ENCODE measurements at places on chromosomes 16 and 17.
A peak's percentile ranks its signal among the peaks of the same experiment; 100 is the strongest.

DNA sequence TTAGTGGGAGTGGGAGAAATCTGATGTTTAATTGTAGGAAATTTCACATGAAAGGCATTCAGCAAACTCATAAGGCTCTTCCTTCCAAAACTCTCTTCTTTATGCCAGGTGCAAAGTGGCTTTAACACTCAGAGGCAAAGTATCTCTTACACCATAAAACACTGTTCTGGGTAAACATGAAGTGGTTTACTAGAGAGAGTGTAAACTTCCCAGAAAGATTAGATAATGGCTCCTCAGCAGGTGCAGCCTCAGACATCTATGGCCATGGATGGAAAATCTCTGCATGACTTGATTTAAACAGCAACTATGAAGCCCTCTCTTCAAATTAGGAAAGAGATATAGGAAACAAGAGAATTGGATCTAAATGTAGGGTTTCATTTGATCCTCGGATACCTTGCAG lies 583.1 kb upstream of the SALL1 start:
- no peak for DNase-seq

DNA sequence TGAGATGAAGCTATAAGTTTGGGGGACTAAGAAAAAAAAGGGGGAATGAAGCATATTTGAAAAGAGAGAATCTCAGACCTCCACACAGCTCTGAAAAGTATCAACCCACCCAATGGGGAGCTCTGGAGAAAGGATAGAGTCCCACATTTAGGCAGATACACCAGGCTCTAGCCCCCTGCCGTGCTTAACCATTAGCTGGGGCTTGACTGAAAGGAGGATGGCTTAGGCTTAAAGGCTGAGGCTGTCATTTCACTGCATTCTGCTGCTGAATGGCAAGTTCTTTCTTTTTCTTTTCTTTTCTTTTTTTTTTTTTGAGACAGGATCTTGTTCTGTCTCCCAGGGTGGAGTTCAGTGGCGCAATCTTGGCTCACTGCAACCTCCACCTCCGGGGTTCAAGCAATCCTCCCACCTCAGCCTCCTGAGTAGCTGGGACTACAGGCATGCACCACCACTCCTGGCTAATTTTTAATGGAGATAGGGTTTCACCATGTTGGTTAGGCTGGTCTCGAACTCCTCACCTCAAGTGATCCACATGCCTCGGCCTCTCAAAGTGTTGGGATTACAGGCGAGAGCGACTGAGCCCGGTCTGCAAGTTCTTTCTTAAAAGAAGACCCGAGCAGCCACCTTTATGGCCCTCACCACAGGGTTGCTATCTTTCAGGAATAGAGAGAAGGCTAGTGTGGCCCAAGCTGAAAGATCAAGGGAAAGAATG lies 9.0 kb upstream of the MMP2 start:
- DNase-seq, result no peak

- no peak for DNase-seq
Measured at GRCh38 chr16:58094791-58095574, 34.2 kb downstream of the CFAP20 start.

DNA sequence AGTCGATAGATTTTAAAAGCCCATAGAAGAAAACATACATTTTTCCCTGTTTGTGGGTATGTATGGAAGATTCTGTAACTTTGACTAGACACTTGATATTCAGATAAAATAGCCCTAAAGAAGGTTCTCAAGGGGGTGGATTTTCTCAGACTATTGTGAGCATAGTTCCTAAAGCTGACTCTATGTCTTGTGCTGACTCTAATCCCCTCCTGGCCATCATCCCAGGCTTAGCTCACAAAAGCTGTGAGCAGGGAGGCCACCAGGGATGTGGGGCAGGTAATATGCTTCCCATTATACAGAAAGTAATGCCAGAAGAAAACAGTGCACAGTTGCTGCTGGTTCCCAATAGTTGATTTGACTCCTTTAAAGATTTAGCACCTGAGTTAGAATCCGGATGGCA lies 32.0 kb downstream of the CDH13 start:
- peak; percentile 37 for DNase-seq

GRCh38 chr16:57769541-57770145 lies 32.6 kb downstream of the KIFC3 start:
- DNase-seq, result no peak

GRCh38 chr17:76672270-76672851 lies 28.8 kb upstream of the ST6GALNAC1 start:
- no peak for DNase-seq

DNA sequence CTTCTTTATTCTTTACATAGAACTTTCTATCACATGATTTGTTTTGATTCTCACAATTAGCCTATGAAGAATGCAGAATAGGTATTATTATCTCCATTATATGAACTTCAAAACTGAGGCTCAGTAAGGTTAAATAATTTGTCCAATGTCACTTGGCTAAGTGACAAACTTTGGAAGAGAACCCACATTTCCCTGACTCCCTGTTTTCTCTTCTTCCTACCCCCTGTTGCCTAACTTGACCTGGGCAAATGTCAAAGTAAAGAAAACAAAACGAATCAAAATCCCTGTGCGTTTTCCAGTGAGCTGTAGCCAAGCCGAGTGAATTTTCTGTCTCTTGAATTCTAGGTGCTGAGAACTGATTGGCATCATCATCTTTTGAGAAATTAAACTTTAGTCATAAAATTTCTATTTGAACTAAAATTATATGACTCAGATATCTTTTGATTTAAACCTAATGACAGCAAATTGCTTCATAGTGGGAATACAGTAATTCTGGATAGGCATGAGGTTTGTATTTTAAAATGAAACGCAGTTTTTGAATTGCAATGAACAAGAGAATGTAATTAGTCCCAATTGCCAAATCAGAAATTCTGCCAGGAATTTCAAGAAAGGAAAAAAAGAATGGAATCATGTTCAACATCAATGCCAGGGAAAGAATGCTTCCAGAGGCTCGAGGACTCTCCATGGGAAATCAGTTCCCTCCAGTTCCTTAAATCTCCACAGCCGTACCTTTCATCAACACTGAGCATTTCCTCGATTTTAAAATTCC lies 4.6 kb upstream of the NACA2 start:
- DNase-seq, result no peak

GRCh38 chr16:56349711-56350161 lies 75.6 kb downstream of the AMFR start:
- no peak for DNase-seq

- DNase-seq, result no peak
Measured at GRCh38 chr17:70661342-70662222, 492.2 kb downstream of the KCNJ2 start.

DNA sequence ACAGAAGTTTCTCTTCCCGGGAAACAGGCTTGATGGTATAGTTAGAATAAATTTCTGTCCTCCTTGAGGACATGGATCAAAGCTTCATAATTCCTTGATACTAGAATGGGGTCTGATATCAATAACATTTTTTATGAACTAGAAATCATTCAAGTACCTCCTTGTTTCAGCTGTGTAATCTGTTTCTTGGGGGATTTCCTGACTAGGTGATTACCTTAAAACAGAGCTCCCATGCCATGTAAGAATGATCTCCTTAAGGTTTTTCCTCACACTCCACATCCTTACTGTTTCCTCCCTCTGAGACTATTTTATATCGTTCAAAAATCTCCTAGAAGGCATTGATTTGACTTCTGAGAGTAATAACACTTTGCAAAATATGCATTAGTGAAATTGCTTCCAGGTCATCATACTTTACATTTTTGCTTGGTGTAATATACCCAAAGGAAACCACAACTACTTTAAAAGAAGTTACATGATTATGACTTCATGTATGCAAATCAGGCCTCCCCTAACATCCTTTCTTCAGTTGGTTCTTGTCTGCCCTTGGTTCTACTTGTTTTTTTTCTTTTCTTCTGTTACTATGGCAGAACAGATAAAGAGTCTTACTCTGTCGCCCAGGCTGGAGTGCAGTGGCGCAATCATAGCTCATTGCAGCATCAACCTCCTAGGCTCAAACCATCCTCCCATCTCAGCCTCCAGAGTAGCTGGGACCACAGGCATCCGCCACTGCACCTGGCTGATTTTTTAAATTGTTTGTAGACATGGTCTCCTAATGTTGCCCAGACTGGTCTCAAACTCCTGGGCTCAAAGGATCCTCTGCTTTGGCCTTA lies 388.8 kb downstream of the ZFHX3 start:
- peak; percentile 57 for DNase-seq

GRCh38 chr17:606508-607250 lies 108.0 kb downstream of the VPS53 start:
- no peak for DNase-seq

DNA sequence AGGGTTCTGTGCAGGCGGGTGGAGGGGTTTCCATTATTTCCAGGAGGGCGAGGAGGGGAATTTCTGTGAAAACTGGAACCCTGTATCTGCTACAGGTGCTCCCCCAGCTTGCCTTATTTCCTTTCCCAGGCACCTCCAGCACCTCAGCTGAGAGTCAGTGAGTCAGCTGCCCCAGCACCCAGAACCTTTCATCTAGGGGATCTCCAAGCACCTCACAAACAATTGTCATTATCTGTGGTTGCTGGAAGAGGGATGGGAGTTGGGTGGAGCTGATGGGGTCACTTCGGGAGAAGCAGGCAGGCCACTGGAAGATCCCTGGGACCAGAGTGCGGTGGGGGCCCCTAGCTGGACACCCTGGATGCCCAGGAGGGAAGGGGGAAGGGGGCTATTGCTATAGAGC lies 10.0 kb upstream of the CLUH start:
- no peak for DNase-seq

- DNase-seq, result no peak
Measured at GRCh38 chr17:41163828-41164227, 3.3 kb upstream of the KRTAP4-4 start.

- peak; percentile 80 for DNase-seq
Measured at GRCh38 chr16:13429416-13429815, 490.5 kb upstream of the ERCC4 start.

GRCh38 chr17:79730769-79731483 lies at the start of gene ENPP7:
Gene ENPP7, plus strand, starts transcription at chr17:79730943. Its CDS starts 197 bp downstream, at chr17:79731140.
- DNase-seq, result no peak

DNA sequence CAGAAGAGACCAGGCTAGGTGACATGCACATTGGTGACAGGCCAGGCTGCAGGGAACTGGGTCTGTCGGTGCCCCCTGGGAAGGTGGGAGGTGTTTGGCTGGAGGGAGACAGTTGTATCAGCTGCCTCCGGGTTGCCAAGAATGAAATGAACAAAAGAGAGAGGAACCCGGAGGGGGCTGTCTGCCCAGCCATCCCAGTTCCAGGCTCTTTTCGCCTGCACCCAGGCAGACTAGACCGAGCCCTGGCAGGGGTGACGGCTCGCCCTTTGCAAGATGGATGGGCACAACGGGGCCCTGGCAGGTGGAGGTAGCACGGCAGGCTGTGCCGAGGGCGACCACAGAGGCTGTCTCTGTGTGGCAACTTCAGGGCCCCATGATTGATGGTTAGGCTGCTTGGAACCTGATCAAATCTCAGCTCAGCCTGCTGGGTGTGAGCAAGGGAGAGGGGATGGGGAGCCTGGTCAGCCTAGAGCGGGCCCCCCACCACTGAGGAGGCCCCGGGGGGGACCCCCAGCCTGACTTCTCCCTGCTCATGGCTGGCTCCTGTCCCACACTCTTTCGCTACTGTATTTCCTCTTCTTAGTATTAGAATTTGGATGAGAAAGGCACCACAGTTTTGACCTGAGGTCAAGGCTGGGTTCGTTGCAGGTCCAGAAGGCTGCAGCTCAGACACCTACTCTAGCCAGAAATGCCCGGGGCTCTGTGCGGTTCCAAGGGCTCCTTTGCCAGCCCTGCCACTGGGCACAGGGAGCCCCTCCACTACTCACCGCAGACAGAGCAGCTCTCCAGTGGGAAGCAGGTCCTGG lies 118.9 kb upstream of the CHMP6 start:
- no peak for DNase-seq

- peak; percentile 19 for DNase-seq
Measured at GRCh38 chr17:1229349-1229899, 40.8 kb upstream of the BHLHA9 start.

DNA sequence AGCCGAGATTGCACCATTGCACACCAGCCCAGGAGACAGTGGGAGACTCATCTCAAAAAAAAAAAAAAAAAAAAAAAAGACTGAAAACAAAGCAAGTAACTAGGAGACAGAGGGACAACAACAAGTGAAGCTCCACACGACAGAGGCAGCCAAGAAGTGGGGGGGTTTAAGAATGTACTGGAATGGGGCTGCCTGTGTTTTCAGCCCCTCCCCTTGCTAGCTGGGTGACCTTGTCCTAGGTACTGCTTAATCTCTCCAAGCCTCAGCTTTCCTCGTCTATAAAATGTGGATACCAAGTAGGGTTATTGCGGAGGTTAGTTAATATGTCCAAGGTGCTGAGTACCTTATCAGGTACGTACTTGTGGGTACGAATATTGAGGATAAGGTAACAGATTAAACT lies 163.8 kb upstream of the CACNG5 start:
- DNase-seq, result no peak

DNA sequence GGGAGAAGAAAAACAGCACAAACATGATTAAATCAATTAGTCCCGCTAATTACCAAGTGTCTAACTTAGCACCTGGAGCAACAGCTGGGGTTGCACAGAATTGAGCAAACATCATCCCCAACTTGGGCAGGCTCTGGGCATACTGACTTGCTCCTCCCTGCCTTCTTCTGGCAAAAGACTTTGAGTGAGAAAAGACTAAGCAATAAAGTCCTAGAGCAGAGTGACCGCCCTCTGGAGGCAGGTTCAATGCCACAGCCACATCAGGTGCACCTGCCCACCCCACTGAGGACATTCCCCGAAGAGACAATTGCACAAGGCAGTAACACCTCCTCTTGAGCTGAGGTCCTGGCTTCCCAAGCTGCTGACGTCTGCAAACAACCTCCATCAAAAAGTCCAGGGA lies 358.3 kb downstream of the SOX9 start:
- DNase-seq, result no peak

DNA sequence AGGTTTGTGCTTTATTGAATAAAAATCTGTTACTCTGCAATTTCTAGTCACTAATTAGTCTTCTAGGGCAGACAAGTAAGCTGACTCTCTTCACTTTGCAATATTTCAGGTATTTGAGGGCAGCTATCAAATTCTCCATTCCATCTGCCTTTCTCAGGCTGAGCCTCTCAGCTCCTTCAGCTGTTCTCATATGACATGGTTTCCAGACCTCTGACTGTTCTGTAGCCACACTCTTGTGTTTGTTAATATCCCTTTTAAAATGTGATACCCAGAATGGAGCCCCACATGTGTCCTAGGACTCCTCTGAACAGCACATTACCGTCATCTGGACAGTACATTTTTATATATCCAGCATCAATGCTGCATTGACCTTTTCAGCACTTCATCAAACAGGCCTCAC lies 46.1 kb upstream of the MTMR4 start:
- DNase-seq, result no peak

GRCh38 chr16:30992276-30992780 lies 7.3 kb downstream of the HSD3B7 start:
- no peak for DNase-seq

- DNase-seq, result no peak
Measured at GRCh38 chr17:4519361-4519788, 20.7 kb downstream of the SPNS2 start.

- no peak for DNase-seq
Measured at GRCh38 chr17:80224683-80225082, 4.5 kb downstream of the SLC26A11 start.

- no peak for DNase-seq
Measured at GRCh38 chr17:80785477-80786178, 206.0 kb upstream of the CHMP6 start.

- peak; percentile 17 for DNase-seq
Measured at GRCh38 chr17:17876959-17877528, 40.3 kb upstream of the SREBF1 start.
